ENCODE measurements at places on chromosomes 5 and 9.

- no peak for DNase-seq
These were observed 6.9 kb upstream of the VAV2 start for GRCh38 chr9:133998915-133999595.

- peak; percentile 68 for DNase-seq
These were observed 722 bp downstream of the CDC42SE2 start for GRCh38 chr5:131264451-131265099.

GRCh38 chr9:127053057-127053821 is 69.2 kb downstream of the ANGPTL2 start:
- no peak for DNase-seq

- no peak for DNase-seq
These were observed 20.7 kb downstream of the OR2S2 start for GRCh38 chr9:35937227-35937626.

DNA sequence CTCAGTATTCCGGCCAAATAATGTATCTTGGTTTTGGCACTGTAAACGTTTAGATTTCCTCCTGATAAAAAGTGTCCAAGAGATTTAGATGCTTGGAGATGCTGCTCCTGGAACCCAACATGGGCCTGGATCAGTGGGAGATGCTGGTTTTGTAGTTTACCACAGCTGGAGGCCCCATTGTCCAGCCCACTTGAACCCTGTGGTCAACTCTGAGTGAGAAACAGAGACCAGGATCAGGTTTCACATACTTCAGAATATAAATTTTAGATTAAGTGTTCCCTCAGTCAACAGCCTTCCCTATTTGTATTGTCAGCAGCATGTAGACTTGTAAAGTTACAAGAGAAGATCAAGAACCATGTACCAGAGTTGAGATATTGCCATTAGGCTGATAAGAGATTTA is 144.7 kb upstream of the C9orf72 start:
- no peak for DNase-seq

DNA sequence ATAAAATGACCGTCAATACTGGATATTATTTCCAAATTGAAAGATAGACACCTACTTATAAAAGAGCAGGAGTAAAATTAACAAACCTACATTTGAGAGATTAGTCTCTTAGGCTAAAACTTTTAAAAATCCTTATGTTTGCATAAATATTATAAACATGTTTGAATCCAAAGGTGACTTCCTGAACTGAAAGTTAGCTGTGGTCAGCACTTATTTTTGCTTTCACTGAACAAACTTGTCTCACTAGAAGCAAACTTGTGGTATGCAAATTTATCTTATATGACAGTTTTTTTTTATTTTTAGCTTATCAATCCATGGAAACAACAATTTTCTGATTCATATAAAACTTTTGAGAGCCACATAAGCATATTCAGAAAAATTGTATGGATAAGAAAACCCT is 502.6 kb upstream of the COX7C start:
- DNase-seq = no peak

DNA sequence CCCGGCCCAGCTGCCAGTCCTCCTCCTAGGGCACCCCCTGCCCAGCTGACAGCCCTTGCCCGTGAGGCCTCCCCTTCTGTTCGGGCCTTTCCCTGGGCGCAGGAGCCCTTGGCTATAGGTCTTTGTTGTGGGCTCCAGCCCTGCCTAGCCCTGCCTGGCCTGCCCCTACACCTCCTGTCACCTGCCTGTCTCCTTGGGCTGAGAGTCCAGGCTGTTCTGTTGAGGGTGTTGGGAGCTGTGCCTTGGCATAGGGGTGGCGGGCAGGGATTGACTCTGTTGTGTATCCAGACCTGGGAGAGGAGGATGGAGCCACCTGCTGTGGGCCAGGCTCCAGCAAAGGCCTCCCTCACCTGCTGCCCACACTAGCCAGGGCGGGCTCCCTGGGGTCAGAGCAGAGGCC is 11.6 kb downstream of the FCN2 start:
- no peak for DNase-seq

DNA sequence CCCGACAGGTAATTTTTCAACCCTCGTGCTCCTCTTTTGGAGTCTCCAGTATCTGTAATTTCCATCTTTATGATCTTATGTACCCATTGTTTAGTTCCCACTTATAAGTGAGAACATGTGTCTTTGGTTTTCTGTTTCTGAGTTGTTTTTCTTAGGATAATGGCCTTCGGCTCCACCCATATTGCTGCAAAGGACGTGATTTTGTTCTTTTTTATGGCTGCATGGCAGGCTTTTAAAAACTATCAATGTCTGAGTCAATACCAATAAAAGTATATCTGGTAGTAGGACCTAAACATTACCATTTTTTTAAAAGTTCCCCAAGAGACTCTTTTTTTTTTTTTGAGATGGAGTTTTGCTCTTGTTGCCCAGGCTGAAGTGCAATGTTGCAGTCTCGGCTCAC is 3.9 kb upstream of the SLC26A2 start:
- no peak for DNase-seq

GRCh38 chr5:123439709-123440108 is 16.5 kb upstream of the CEP120 start:
- DNase-seq = no peak

DNA sequence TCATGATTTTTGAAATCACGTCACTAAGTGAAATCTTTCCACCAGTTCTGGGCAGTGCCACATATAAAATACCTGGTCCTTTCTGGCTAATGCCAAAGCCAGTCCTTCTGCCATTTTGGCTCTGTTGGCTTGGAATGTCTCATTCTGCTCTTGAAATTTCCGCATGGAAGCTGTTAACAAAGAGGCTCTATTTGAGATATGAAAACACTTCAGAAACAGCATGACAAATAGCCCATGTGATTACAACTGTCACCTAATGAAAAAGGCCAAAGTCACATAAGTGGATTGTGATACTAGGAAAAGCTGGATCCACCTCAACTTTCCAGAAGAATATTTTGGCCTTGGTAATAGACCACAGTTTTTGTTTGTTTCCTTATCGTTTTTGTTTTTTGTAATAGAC is 12.8 kb downstream of the GOLGA1 start:
- DNase-seq = no peak

- DNase-seq = no peak
These were observed 54.1 kb downstream of the RORB start for GRCh38 chr9:74551266-74551665.

DNA sequence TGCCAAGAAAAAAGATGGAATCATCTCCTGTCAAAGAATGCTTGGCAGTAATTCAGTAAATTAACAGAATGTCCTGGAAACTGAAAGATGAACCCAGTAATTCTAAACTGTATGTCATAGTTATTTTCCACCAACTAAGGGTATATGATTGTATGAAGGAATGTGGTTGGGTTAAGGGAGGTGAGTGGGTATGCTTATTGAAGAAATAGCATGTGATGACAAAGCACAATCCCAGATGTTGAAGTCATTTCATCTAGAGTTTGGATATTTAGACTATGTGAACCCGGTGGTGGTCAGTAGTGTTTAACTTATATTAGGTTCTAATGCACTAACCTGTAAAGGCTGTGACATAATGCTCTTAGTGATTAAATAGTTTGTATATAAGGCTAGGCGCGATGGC is 87.3 kb downstream of the CDKN2A start:
- no peak for DNase-seq

GRCh38 chr9:93319992-93320500 is 131.4 kb upstream of the FAM120A start:
- no peak for DNase-seq

GRCh38 chr5:14263699-14264098 is 120.6 kb downstream of the TRIO start:
- no peak for DNase-seq

- no peak for DNase-seq
These were observed 6.2 kb downstream of the TRIM32 start for GRCh38 chr9:116693233-116693731.

GRCh38 chr5:138458856-138459255 is 6.4 kb upstream of the EGR1 start:
- DNase-seq = no peak

DNA sequence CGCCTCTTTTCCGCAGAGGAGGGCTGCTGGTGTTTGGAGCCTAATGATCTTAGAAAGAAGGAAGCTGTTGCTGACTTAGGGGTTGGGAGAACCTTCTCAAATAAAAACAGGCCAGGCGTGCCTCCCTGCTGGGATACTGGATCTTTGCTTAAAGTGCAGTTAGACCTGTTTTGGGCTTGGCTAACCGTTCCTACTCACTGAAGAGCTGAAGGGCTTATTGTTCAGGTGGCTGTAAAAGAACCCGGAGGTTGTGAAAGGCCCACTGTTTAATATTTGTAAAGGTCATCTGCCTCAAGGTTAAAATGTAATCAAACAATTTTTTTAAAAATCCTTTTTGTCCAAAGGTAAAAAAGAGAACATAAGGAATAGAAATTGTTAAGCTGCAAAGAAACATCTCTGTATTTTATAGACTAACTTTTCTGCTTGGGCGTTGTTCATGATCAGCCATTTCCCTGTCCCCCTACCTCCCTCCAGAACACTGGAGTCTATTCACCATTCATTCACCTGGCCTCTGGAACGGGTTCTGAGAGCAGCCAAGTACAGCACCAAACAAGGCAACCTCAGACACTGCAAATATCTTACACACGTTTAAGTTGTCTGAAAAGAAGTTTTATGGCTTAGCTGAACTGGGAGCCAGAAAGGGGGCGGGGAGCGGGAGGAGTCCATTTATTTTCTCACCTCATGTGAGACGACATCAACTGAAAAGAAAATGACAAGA is 18.6 kb upstream of the MTMR12 start:
- DNase-seq = no peak

- no peak for DNase-seq
These were observed 115.9 kb upstream of the SH3GL2 start for GRCh38 chr9:17462869-17463464.

GRCh38 chr5:20360263-20360662 is 372.3 kb upstream of the CDH18 start:
- DNase-seq = no peak

GRCh38 chr5:32935283-32935682 is 224.2 kb downstream of the NPR3 start:
- DNase-seq = no peak

DNA sequence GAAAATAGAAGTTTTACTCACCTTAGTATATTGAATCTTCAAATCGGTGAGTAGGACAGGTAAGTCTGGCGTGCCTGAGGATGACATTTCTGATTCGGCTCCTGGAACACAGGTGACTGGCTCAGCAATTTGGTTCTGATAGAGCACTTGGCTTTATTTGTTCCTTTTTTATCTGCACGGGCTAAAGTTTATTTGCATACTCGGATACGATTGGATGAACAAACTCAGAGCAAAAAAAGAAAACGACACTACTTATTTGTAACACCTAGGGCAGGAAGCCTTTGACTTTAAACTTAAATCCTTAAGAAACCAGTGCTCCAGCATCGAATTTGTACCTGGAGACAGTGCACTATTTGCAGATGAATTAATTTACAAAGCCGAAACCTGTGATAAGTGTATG is at the start of gene ALDH1A1:
TSS of gene ALDH1A1 (minus strand) at position 140 of the 400 bp plus-strand sequence. CDS start at position 87, 53 bp downstream.
- no peak for DNase-seq

DNA sequence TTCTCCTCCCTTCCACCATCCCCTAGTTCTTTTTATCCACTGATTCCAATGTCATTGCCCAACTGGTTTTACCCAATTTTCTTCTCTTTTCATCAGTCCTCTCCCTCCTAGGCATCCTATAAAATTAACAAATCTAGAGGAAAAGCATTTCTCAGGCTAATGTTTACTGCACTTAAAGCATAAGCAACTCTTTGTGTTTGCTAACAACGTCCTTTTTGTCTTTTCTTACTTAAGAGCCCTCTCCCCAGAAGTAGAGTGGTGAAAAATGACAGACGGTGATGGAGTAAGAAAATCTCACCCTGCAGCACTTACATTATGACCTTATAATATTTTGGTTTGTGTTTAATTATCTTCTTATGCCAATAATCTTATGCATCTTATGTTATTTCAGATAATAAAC is 1.6 kb upstream of the SPATA9 start:
- no peak for DNase-seq

DNA sequence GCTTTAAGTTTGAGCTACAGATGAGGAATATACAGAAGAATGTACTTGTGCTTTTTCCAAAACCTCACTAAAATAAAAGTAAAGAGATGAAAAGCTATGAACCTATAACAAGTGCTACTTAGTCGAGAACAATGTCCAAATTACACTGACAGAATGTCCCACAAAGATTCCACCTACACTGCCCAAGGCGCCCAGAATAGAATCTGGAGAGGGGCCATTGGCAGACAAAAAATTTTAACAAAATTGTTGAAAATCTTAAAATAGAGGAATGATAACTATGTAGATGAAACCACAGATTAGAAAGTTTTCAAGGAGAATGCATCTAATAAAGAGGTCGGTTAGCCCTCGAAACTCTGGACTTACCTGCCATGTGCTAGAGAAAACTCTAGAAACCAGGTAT is 235.3 kb downstream of the CETN3 start:
- no peak for DNase-seq

DNA sequence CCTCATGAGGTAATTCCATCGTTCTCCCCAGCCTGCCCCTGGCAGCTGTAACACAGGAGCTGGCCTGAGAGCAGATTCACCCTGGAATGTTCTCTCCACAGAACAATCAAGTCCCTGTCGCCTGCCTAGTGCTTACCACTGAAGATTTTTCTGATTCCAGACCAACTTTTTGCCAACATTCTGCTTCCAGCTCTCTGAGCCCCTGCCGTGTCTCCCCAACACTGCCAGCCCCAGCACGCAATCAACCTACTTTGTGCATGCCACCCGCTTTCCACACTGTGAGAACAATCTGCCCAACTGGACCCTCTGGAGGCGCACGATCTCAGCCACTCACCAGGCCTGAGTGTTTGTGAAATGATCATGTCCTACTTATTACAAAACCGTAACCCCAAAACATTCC is 62.6 kb downstream of the PSMB7 start:
- DNase-seq = no peak

DNA sequence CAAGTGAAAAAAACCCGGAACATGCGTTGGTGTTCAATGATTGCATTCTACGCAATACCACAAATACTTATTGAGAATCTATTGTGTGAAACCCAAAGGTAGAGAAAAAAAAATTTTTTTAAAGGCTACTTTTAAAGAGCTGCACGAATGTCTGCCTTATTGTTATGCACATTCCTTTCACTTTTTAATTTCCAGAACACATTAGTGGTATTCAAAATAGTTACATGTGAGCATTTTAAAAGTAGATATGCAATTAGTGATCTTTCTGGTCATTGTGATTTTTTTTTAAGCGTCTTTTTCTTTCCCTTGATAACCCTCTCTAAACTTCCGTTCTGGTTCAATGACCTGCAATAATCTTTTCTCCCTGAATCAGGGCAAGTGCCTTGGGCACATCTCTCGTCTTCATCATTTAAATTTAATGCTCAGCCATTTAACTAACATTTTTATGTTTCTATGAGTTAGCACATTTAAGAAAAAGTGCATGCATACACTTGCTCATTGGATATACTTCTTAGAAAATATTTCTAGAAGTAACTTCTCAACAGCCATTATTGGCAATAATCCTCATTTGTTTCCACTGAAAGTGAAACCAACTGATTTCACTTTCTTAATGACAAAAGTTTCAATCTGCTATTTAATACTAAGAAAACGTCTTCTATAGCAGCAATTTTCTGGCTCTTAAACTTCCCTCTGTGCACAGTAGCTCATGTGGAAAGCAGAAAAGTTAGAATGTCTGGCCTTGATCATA is 80.3 kb downstream of the CDH6 start:
- no peak for DNase-seq

GRCh38 chr9:137255448-137256114 is 454 bp downstream of the NELFB start:
- no peak for DNase-seq

- DNase-seq = no peak
These were observed 15.0 kb downstream of the FGD3 start for GRCh38 chr9:92962303-92962649.

GRCh38 chr5:136205941-136206340 is 13.0 kb upstream of the SMIM32 start:
- no peak for DNase-seq
